ENCODE measurements at places on chromosomes 16 and 17.

GRCh38 chr16:88047462-88047861, 96.2 kb downstream of the BANP start:
- no peak for DNase-seq

- no peak for DNase-seq
Measured at GRCh38 chr17:11135819-11136218, 105.2 kb upstream of the SHISA6 start.

DNA sequence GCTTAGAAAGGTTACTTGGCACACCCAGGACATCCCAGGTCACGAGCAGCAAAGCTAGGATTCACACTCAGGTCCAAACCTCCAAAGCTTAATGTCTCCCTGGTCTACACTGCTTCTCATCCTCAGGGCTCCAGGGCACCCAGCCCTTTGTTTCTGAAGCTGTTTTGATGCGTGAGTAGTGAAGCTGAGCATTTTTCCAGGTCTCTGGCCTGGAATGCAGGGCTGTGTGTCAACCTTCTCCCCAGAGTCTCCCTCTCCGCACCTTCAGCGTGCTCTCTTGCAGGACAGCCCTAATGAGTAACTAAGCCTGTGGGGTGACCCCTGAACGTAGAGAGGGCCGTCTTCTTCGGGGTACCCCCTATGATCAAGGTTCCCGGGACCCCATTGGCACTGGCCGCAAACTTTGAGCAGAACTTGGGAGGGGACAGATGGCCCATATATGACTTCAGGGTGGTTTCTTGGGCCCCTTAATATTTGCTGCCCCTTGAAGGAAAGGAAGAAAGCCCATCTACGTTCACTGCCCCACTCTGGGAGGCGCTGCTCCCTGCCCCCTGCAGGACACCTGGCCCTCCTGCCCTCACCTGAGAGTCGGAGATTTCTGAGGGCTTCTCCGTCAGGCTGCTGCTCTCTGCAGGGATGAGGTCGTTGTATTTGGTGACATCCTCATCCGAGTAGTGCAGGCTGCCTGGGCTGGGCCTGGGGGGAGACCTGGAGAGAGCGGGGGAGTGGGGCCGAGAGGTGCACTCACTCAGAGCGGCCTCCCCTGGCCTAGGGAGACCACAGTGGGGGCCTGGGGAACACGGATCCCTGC, 36.4 kb upstream of the CDC42EP4 start:
- no peak for DNase-seq

GRCh38 chr16:26334218-26335111, 642.7 kb downstream of the HS3ST4 start:
- no peak for DNase-seq

DNA sequence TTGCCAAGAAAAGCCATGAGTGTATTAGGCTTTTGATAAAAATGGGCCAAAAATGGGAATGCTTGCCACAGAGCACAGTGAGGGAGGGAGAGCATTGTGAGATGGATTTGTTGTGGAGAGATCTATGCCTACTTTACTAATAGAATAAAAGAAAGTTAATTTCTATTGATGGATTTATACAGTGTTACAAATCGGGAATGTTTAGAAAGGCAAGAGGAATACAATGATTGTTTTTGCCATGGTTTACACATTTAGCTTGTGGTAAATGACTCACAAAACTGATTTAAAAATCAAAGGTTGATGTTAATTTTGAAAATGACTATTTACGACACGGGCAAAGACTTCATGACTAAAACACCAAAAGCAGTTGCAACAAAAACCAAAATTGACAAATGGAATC, 16.6 kb downstream of the CCL4 start:
- no peak for DNase-seq

DNA sequence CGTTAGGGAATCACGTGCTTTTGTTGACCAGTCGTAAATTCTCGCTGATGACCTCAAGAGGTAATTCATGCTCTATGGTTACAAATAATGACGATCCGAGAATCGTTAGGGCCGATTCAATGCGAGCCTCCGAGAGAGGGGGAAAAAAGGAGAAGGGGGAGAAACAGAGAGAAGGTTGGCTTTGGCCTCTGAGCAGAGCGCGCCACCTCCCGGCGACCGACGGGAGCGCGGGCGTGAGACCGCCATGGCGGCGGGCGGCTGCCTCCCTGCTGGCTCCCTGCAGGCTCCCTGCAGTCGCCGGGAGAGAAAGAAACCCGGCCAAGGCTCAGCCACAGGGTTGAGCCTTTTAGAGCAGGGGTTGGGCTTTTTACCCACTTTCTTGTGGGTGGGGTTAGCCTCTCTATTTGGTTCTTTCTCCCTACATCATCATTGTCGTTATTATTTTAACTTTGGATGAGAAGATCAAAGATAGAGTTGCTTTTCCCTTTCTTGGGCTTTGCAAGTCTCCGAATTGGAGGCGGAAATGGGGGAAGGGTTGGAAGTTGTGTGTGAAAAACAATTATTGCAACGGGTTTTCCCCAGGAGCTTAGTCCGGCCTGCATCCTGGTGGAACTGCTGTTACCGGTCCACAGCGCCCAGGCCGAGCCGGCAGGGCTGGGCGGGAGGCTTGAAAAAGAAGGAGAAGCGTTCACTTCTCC, 410 bp upstream of the HOXB5 start:
- peak; percentile 86 for DNase-seq
